ENCODE measurements at places on chromosomes 6 and 20. TPM values are rescaled to one million over a fixed set of nuclear protein-coding genes. Genes with fewer than 3 reads are reported as not detected.

DNA sequence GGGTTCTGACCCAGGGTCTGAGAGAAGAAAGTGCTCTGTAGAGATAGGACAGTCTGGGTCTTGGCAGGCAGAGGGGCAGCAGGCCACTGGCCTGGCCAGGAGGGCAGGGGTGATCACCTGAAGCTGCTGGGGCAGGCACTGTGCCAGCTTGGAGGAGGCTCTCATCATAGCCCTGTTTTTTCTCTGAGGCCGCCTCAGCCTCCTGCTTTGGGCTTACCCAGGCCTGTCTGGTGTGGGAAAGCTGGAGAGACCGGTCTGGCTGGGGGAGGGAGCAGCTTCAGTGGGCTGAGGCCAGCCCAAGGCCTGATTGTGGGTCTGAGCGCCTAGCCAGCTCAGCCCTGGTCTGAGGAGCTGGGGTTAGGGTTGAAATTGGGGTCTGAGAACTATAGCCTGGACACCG is 3.9 kb downstream of the LPIN3 start:
- no peak overlapping the region for H3K4me3 ChIP-seq
- H3K27me3 ChIP-seq = no peaks in the 10 kb centered on the region
- no peaks in the 10 kb centered on the region for H3K36me3 ChIP-seq
- no peak overlapping the region for H3K27ac ChIP-seq
- H3K4me1 ChIP-seq = peaks cover 16% of the 10 kb centered on the region
- DNase-seq = peak; percentile 67

GRCh38 chr20:63733579-63734081 is 2.8 kb upstream of the LIME1 start:
- H3K27me3 ChIP-seq = no peaks in the 10 kb centered on the region
- no peak overlapping the region for H3K27ac ChIP-seq
- no peak for DNase-seq
- H3K4me3 ChIP-seq = no peak overlapping the region
- peaks cover 76% of the 10 kb centered on the region for H3K4me1 ChIP-seq

DNA sequence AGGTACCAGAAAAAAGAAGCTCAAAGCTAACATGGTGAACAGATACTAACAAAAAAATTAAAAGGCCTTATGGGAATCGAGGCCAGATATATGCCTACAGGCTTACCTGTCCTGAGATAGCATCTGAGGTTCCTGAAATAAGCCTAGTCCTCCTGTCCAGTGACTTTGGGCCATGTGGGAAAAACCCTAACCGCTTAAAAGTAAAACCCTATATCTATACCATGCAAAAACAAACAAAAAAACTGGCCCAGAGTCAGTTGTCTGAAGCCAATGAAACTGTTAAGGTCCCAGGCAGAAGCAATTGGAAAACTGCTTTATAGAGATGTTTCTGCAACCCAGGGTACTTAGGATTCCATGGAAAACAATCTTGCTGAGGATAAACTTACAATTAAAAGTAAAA is 122.9 kb downstream of the HIVEP1 start:
- no peak overlapping the region for H3K4me3 ChIP-seq
- no peak for DNase-seq

DNA sequence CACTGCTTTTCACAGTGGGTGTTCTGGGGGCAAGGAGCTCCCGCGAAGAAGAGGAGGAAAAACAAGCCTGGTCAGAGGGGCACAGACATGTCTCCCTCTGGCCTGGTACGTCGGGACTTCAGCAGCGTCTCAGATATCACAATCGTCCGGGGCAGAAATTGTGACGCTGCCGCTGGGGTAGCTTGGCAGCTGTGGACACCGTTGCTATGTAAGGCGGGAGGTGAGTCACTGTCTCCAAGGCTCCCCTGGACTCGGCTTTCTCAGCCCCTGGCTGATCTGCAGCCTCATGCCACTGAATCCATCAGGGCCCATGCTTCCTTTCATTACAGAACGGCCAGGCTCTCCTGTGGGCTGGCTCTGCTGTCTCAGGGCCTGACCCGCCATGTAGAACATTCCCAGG is 98.7 kb downstream of the SULF2 start:
- H3K36me3 ChIP-seq = no peaks in the 10 kb centered on the region
- peaks cover 4% of the 10 kb centered on the region for H3K4me1 ChIP-seq

GRCh38 chr6:142721215-142721920 is 223.6 kb downstream of the HIVEP2 start:
- H3K4me3 ChIP-seq = no peak overlapping the region
- no peaks in the 10 kb centered on the region for H3K36me3 ChIP-seq

GRCh38 chr6:119881416-119881815 is 531.9 kb upstream of the MAN1A1 start:
- H3K4me3 ChIP-seq = no peak overlapping the region
- H3K27ac ChIP-seq = no peak overlapping the region
- H3K27me3 ChIP-seq = no peaks in the 10 kb centered on the region
- H3K4me1 ChIP-seq = no peaks in the 10 kb centered on the region
- no peak for DNase-seq

- no peak for DNase-seq
- no peak overlapping the region for H3K27ac ChIP-seq
- H3K36me3 ChIP-seq = no peaks in the 10 kb centered on the region
- no peaks in the 10 kb centered on the region for H3K4me1 ChIP-seq
- no peaks in the 10 kb centered on the region for H3K27me3 ChIP-seq
- H3K4me3 ChIP-seq = no peak overlapping the region
Measured at GRCh38 chr6:90907931-90908655, 321.2 kb upstream of the MAP3K7 start.

CRISP1 gene
- not detected for total RNA-seq

TRIM31 gene
- not detected for total RNA-seq
